ENCODE measurements at places on chromosomes 1 and 21.

- no peak for DNase-seq
Observed at GRCh38 chr1:14149431-14149830, 449.1 kb upstream of the KAZN start.

DNA sequence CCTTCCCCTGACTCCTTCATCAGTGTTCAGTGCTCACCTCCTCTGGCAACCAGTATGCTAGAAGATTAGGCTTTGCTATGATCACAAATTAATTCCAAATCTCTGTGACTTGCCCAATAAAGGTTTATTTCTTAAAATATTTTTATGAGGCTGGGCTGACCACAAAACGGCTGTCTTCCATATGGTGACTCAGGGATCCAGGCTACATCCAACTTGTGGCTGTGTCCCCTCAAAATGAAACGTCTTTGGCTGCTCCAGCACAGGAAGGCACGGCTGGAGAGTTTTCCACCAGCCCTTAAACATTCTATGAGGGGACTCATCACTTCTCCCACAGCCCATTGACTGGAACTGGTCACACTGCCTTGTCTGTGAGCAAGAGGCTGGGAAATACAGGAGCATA lies 131.5 kb downstream of the HUNK start:
- DNase-seq: no peak

DNA sequence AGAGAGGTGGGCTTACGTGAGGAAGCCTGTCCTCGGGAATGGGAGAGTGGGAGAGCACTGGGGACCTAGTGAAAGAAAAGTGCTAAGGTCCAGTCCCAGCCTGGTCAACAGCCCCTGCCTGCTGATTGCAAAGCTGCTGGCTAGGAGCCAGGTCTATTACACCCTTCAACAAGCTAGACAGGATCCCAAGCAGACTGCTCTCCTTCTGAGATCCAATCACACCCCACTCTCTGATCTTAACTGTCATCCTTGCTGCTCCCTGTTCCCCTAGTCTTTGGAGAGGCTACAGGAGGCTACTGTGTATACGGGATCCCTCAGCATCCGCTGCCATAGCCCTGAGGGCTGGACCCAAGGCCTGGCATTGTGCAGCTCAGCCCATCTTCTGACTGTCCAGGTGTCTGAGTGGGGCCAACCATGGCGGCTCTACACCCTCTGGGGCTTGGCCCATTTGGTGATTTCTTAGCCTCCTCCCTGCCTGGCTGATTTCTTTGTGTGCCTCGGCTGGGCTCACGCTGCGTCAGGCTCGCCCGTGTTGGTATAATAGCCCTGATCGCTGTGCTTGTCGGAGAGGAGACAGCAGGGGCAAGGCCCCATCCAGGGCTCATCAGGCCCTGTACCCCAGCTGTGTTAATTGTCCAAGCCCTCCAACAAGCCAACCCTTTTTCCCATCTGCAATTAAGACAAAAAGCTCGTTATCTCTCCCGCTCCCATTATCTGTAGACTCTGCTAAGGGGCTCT lies 43.9 kb downstream of the NAV1 start:
- DNase-seq: no peak

DNA sequence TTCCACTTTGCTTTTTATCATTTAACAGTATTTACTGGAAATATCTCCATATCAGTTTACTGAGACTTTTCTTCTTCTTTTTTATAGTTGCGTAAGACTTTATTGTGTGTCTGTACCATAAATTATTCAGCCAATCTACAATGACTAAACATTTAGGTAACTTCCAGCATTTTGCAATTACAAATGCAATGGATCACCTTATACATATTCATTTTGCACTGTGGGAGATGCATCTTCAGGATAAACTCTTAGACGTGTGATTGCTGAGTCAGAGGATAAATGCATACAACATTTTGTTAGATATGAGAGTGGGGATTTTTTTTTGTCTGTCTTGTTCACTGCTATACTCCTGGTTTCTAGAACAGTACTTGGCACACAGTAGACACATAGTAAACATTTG lies 95.7 kb upstream of the GCLM start:
- no peak for DNase-seq
